Body of pancreas (tissue), 4 donors: ENCODE measurements at places on chromosomes 12 and 14. TPM values are rescaled to one million over a fixed set of nuclear protein-coding genes. Genes with fewer than 3 reads are reported as not detected.

DNA sequence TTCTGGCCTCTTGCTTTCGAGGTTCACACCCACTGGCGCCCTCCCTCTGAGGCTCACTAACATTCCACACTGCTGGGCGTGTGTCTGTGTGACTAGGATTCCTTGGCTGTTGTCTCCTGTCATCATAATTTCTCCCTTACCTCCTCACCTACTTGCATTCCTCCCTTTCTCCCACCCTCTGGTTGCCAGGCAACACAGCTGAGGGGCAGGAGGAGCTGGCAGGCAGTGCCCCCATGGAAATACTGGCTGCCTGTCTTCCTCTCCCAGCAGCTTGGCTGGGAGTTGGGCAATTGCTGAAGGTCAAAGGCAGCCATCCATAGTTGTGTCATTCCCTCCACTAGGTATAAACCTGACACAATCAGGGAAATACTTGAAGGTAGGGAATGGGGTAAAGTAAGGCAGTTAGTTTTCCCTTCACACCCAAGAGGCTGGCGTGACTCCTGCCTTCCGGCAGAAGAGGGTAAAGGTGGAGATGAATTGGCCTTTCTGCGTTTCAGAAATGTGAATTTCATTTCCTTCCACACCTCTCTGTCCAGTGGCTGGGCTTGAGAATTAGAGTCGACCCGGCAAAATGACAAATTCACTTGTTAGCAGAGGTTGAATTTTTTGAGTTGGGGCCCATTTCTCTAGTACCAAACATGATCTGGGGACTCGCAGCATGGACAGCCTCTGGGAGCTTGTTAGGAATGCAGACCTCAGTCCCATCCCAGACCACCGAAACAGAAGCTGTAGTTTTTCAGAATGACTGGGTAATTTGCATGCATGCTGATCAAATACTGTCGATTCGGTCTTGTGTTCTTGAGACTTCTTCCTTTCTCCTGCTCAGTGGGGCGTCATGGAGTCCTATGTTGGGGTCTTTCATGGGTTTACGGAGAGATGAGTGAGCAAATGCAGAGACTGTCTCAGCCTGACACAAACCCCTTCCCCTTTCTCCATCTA lies 24.3 kb upstream of the EMP1 start:
- no peak overlapping the region for H3K27ac ChIP-seq
- H3K36me3 ChIP-seq = no peaks in the 10 kb centered on the region
- H3K4me1 ChIP-seq = no peaks in the 10 kb centered on the region
- no peak overlapping the region for H3K4me3 ChIP-seq
- no peak for DNase-seq
- no peaks in the 10 kb centered on the region for H3K27me3 ChIP-seq

DNA sequence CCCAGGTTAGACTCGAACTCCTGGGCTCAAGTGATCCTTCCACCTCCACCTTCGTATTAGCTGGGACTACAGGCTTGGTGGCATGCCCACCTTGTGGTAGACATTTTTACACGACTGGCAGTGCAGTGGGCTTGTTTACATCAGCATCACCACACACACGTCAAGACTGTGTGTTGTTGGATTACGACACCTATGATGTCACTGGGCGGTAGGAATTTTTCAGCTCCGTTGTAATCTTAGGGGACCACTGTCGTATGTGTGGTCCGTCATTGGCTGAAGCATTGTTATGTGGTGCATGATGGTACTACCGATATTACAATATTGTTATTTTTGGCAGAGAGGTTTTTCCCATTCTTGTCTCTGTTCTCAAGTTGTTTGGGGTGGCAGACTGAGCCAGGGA lies 50.7 kb downstream of the TSPAN9 start:
- H3K4me3 ChIP-seq = no peak overlapping the region
- H3K36me3 ChIP-seq = no peaks in the 10 kb centered on the region
- peaks cover 5% of the 10 kb centered on the region for H3K4me1 ChIP-seq
- H3K27me3 ChIP-seq = no peaks in the 10 kb centered on the region
- H3K27ac ChIP-seq = no peak overlapping the region
- no peak for DNase-seq

DNA sequence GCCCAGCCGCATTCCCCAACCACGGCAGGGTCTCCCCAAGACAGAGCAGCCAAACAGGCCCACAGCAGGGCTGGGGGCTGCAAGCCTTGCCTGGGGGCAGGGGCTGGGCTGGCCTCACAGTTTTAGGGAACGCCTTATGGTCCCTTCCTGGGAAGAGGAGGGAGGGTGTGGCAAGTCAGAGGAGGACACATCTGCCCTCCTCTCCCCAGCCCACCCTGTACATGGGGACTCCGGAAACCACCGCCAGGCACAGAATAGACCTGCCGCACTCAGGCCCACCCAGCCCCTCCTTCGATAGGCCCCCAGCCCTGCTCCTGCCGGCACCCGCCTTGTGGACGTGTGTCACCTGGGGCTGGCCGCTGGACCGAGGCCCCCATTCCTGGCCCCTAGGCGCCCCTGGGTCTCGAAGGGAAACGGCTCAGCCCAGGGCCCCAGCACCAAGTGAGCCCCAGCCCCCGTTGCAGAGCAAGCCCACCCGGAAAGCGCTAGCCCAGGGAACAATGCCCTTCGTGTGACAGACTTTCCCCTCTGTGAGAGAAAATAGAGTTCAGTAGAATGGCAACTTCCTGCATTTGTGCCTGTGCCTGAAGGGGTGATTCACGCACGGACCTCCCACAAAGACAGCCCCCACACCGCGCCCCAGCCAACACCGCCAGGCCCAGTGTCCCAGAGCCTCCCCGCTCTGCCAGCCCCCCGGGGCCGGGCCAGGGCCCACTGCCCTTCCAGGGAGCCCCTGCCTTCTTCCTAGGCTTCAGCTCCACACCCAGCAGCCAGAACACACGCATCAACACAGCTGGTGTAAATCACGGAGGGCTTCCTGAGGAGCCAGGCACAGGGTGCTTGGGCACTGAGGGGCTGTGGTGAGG lies 12.0 kb upstream of the NUDT14 start:
- no peaks in the 10 kb centered on the region for H3K36me3 ChIP-seq
- no peak for DNase-seq
- no peak overlapping the region for H3K4me3 ChIP-seq
- H3K27ac ChIP-seq = no peak overlapping the region

- no peak overlapping the region for H3K4me3 ChIP-seq
- peaks cover 20% of the 10 kb centered on the region for H3K27me3 ChIP-seq
- no peak overlapping the region for H3K27ac ChIP-seq
- no peaks in the 10 kb centered on the region for H3K36me3 ChIP-seq
- DNase-seq = no peak
Observed at GRCh38 chr12:65122703-65123102, 1.6 kb upstream of the WIF1 start.

DNA sequence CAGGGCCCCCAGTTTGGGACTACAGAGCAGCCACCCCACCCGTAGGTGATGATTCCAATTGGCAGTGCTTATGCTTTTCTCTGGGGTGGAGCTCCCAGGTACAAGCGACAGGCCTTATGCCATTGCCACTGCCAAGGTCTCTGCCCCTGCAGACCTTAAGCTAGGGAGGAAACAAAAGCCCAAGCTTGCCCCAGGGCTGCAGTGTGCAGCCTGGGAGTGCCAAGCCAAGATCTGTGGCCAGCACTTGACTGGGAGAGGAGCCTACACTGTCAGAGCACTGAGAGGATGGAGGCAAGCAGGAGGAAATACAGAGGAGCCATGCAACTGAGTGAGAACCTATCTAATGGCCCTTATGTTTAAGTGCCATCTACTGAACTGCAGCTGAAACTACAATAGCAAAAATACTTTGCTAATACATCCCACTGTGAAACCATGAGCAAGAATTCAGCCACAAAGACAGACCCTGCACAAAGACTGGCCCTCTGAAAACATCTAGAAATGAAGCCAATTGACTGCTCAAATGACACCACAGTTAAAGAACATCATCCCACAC lies 17.7 kb upstream of the ASCL1 start:
- no peaks in the 10 kb centered on the region for H3K36me3 ChIP-seq
- no peak overlapping the region for H3K27ac ChIP-seq
- no peaks in the 10 kb centered on the region for H3K4me1 ChIP-seq
- H3K27me3 ChIP-seq = no peaks in the 10 kb centered on the region
- no peak for DNase-seq

DNA sequence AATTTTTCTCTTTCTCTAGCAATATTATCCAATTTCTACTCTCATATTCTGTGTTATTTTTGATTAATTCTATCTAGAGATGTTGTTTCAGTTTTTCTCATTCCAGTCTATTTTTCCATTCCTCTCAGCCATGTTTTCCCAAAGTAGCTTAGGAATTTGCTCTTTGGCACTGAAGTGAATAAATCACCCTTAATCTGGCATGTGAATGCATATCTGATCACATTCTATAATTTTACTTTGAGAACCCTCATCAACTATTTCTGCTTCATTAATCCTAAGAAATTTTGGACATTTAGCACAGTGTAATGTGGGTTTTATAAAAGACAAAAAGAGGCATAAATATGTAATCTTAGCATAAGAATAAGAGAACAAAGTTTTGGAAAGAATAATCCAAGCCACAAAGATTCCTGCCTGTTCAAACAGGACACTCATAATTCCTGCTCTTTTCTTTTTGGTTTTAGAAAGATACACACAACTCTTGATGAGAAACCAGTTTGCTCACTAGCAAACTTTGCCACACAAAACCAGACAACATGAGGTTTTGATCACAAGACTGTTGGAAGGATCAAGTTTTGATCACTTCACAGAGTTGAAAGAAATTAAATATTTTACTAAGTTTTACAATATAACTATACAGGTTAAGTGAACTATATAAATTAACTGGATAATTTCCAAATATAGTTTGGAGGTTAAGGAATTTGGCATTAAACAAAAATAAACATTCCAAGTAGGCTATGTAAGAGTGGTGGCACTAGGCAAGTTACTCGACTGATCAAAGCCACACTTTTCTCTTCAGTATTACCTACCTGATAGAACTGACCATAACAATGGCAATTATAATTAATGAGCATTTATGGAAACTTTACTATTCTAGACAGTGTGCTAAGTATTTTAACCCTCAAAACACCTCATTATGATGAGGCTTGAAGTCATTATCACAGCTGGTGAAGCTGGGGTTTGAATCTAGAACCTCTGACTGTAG lies 226.6 kb upstream of the TMTC1 start:
- H3K27me3 ChIP-seq = no peaks in the 10 kb centered on the region
- no peak for DNase-seq
- H3K27ac ChIP-seq = no peak overlapping the region

GRCh38 chr12:14393751-14394150 lies 28.3 kb downstream of the ATF7IP start:
- no peaks in the 10 kb centered on the region for H3K36me3 ChIP-seq
- peak overlapping the region; percentile 31 for H3K27ac ChIP-seq
- peaks cover 61% of the 10 kb centered on the region for H3K4me1 ChIP-seq

- no peak overlapping the region for H3K4me3 ChIP-seq
- no peak overlapping the region for H3K27ac ChIP-seq
- no peak for DNase-seq
- no peaks in the 10 kb centered on the region for H3K4me1 ChIP-seq
- H3K36me3 ChIP-seq = no peaks in the 10 kb centered on the region
Observed at GRCh38 chr12:56872366-56872765, 61.8 kb downstream of the SDR9C7 start.

- no peak for DNase-seq
- peaks cover 52% of the 10 kb centered on the region for H3K4me1 ChIP-seq
- no peaks in the 10 kb centered on the region for H3K36me3 ChIP-seq
Observed at GRCh38 chr12:68611806-68612160, 1.1 kb downstream of the RAP1B start.

DNA sequence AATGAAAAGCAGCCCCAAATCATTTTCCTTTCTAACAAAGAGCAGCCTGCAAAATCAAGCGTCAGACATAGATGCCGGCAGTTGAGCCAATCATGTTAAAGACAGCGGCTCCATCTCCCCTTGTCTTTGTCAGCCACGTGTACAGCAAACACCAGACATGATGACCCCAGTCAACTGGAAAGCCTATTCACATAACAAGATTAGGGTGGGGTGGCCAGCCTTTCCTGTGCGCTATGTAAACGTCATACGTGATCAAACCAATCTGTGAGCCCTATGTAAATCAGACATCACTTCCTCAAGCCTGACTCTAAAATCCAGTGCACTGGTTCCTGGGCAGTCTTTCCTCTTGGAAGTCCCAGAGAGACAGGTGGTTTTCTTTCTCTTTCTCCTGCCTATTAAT lies 9.9 kb upstream of the FICD start:
- peaks cover 6% of the 10 kb centered on the region for H3K27me3 ChIP-seq
- no peak for DNase-seq
- H3K27ac ChIP-seq = no peak overlapping the region
- no peaks in the 10 kb centered on the region for H3K4me1 ChIP-seq
- H3K36me3 ChIP-seq = no peaks in the 10 kb centered on the region

GRCh38 chr12:118052324-118053070 lies 8.5 kb downstream of the WSB2 start:
- DNase-seq = peak; percentile 85
- no peak overlapping the region for H3K4me3 ChIP-seq
- H3K27me3 ChIP-seq = no peaks in the 10 kb centered on the region
- H3K36me3 ChIP-seq = peaks cover 3% of the 10 kb centered on the region
- H3K27ac ChIP-seq = peak overlapping the region; percentile 90
- peaks cover 54% of the 10 kb centered on the region for H3K4me1 ChIP-seq

- H3K27me3 ChIP-seq = no peaks in the 10 kb centered on the region
- H3K4me1 ChIP-seq = peaks cover 33% of the 10 kb centered on the region
- peak overlapping the region; percentile 60 for H3K4me3 ChIP-seq
- peak; percentile 44 for DNase-seq
Observed at GRCh38 chr12:56469007-56469930, 891 bp downstream of the SPRYD4 start.

DNA sequence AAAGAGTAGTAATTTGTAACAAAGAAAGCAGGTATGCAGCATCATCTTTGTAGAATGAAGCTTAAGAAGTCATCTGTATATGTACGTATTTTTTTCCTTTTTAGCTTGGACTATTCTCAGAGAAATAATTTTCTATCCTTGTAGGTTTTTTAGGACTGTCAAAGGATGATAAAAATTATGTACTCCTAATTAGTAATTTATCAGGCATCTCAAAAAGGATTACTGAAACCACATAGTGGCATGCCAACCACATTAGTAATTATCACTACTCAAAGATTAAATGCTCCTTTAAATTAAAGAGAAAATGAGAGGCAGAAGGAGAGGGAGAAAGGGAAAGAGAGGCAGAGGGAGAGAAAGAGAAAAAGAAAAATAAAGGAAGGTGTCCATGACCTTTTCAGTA lies 17.3 kb downstream of the TTC8 start:
- H3K27me3 ChIP-seq = no peaks in the 10 kb centered on the region
- no peak for DNase-seq
- no peak overlapping the region for H3K4me3 ChIP-seq

- H3K27ac ChIP-seq = no peak overlapping the region
- no peak for DNase-seq
- H3K36me3 ChIP-seq = no peaks in the 10 kb centered on the region
- H3K27me3 ChIP-seq = no peaks in the 10 kb centered on the region
- peaks cover 9% of the 10 kb centered on the region for H3K4me1 ChIP-seq
- H3K4me3 ChIP-seq = no peak overlapping the region
Observed at GRCh38 chr12:116820064-116820656, 61.1 kb downstream of the HRK start.

Gene CHURC1
- 29.1 TPM for total RNA-seq

Gene C12orf76
- total RNA-seq = 15.3 TPM
